ENCODE measurements at places on chromosomes 3 and 15.

DNA sequence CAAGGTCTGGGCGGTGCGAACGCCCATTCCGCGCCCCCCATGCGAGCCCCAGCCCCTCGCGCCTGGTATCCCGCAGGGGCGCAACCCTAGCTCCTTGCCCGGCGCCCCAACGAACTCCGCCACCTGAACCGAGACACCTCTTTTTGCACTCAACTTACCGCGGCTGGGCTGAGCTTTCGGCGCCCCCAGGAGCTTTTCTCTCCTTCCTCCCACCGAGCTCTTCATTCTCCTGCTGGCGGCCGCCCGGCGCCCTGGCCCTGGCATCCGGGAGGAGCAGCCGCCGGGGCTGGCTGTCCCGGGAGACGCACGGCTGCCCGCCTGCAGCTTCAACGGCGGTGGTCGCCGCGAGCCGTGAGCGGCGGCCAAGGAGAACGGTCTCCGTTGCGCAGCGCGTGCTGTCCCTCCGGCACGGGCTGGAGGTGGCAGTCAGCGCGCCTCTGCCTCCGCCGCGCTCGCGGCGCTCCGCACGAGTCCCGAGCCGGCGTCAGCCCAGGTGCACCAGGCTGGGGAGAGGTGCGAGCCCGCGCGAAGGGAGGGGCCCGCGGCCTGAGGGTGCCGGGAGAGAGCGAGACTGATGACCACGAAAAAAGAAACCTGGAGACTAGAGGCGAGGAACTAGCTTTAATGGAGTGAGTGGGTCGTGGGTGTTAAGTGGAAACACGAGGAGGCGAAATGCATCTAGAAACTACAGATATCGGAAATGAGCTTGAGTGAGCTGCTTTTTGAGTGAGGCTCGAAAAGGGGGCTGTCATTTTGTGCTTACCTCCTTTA, 621.5 kb upstream of the ZNF385D start:
- peak; percentile 6 for DNase-seq

DNA sequence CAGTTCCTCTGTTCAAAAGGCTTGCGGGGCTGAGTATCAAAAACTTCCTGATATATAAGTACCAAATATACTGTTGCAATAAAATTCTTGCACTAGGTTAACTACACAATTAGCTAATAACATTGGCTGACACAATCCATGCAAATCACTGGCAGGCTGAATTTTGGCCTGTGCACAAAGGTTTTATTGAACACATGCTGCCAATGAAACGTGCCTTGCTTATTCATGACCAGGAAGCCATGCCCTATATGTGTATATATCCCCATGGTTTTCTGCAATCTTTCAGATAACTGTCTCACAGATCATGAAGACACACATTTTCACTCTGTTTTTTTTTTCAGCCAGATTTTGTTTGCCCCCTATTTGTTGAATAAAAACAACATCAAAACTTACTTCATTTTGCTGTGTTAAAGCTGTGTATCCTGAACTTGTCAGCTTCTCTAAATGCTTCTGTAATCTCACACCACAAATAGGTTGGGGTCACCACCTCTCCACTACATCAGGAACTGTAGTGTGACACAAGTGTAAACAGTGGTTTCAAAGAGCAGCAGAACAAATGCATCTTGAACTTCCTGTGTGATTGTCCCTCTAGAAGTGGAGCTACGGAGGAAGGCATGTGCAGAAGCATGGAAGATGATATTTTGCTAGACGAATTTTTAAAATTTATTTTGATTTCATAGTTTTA, 920.7 kb upstream of the NR2F2 start:
- DNase-seq = peak; percentile 29

DNA sequence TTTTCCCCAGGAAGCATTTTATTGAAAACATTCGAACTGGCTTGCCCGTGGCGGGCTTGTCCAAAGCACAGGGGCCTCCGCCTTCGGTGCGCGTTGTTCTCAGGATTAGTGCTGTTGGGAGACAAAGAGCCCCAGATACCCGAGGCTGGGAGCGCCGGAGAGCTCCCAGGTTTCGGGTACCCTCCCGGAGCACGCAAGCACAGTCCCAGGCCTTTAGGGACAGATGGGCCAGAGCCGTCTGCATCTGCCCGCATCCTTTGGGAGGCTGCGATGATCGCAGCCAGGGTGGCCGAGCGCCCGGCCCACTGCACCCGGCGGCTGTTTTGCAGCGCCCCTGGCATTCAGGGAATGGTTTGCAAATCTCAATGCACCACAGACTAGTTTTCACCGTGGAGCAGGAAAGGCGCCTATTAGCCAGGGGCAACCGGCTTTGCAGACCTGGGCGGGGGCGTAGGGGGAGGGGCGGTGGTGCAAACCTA, 5.0 kb upstream of the FEZF2 start:
- DNase-seq = no peak

- DNase-seq = no peak
Measured at GRCh38 chr3:72227486-72228070, 442.6 kb upstream of the PROK2 start.

DNA sequence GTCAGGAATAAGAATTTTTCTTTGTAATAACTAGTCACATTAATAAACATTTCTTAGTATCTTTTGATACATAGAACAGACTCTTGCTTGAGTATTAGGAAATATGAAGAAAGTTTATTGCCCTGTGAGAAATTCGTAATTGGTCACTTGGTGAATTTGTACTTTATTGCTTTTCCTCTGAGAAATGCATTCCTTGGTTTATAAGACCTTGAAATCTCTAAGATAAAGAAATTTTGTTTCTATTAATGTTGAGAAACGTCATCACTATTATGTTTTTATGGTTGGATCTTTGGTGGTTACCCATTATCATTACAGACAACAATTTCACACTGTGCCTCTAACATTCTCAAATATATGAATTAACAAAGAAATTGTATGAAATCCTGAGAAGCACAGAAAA, 652.0 kb upstream of the NECTIN3 start:
- no peak for DNase-seq

DNA sequence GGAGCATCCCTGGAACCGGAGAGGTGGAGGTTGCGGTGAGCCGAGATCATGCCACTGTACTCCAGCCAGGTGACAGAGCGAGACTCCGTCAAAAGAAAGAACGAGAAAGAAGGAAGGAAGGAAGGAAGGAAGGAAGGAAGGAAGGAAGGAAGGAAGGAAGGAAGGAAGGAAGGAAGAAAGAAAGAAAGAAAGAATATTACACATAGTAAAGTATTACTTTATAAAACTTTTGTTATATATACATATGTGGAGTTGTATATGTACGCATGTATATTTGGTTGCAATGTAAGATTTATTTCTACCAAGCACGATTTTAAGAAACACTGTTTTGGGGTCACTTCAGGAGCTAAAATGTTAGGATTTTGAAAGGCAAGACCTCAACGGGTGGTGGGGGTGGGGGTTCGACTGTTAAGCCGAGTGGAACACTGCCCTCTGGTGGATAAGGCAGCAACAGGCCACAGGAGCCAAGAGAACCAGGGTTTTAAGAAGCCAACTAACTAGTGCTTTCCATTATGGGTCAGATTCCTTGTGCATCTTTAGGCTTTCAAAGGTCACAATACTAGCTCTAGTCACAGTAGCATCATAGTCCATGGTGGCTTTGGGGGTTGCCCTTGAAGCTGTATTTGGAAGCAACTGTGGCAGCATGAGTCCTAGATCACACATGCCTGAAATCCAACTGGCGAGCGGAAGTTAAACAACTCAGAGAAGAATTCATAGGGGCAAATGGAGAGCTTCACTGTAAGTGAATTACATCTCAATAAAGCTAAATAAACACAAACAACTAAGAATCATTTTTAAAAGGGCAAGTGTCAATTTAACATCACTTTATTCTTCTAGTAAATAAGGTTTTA, 22.5 kb downstream of the GLB1 start:
- DNase-seq = peak; percentile 73

DNA sequence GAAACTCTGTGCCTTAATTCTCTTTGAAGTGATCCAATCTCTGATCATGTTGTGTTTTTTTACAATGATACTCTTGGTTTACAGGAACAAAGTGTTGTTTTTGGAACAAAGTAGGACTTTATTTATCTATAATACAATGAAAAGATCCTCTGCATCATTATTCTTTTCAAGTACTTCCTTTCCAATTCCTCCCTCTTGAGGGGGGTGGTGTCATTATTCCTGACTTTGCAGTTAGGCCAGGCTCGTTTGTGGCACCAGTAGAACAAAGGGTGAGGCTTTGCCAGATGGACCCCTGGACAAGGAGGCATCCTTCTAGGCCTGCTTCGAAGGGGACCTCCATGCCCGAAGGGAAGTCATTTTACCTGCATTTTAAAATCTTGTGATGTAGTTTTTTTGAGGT, 41.7 kb upstream of the ZBTB38 start:
- DNase-seq = no peak

- peak; percentile 90 for DNase-seq
Measured at GRCh38 chr3:184777566-184778356, 34.2 kb upstream of the VPS8 start.

DNA sequence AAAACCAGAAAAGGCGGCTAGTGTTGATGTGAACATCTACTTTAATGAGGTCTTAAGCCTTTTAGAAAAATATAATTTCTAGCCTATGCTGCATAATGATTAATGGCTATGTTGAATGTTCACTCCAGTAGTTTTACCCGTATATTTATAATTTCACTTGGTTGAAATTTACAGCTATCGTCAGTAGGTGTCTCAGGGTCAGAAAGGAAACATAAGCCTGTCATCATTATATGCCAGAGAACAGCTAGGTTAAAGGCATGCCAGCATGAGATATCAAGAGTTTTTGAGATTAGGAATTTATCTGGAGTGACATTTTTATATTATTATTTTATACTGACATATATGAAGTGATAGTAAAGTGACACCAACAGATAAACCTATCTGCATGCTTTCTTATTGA, 904.1 kb downstream of the OTOL1 start:
- DNase-seq = no peak

GRCh38 chr15:56491110-56491722, 26.3 kb upstream of the MNS1 start:
- peak; percentile 66 for DNase-seq

DNA sequence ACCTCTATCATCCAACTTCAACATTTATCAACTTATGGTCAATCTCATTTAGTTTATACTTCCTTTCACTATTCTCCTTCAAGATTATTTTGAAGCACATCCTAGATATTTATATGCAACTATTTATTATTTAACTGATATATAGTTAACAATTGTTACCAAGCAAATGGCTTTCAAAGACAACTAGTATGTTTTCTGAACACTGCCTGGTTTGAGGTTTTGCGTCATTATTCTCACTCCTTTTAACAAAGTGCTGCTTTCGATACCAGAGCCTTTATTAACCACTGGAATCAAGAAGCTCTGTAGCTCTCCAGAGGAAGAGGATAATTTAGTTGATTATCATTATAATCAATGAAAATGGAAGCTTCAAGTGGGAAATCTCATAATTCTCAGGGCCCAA, 19.6 kb downstream of the ZIC1 start:
- DNase-seq = no peak

- no peak for DNase-seq
Measured at GRCh38 chr3:174132421-174133042, 726.6 kb upstream of the NAALADL2 start.

DNA sequence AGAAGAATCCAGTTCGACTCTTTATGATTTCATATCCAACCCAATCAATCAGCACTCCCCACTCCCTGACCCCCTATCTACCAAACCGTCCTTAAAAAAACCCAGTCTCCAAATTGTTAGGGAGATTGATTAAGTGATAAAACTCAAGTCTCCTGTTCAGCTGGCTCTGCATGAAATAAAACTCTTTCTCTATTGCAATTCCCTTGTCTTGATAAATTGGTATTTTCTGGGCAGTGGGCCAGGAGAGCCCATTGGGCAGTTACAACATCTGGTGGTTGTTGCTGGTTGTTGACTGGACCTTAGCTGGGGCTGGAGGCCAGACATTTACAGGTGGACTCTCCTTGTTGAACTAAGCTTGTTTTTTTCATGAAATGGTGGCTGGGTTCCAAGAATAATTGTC, 642.3 kb downstream of the ROBO2 start:
- DNase-seq = no peak

- DNase-seq = no peak
Measured at GRCh38 chr3:193869221-193870201, 266.4 kb upstream of the HES1 start.

DNA sequence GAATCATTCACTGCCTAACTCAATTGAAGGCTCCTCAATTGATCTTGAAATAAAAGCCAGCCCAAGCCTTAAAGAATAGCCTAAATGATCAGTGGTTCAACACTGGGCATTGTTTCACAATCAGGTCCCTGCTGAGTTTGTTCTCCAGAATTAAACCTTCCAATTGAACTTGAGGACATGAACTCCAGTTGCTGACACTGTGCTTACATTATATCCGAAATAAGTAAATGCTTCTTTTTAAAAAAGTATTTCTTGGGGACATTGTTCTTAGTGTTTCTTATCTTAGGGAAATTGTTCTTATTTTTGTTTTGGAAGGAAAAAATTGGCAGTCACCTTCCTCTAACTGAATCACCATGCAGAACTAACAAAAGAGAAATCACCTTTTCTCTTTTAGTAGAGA, 450.2 kb downstream of the RBMS3 start:
- DNase-seq = no peak

DNA sequence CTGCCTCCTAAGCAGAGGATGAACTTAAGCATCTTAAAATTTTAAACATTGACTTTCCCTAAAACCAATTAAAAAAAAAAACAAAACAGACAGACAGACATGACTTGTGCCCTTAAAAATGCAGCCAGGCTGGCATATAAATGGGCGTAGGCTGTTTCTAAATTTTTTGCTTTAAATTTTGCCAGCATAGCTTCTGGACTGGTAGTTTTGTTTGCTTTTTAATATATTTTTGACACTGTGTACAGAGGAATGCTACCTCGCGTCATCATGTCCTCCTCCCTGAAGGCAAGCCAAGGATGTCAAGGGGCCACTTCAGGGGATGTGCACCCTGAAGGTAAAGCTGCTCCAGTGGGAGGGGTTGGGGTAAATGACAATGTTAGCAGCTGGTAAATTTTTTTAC, 134.8 kb downstream of the PGPEP1L start:
- no peak for DNase-seq

DNA sequence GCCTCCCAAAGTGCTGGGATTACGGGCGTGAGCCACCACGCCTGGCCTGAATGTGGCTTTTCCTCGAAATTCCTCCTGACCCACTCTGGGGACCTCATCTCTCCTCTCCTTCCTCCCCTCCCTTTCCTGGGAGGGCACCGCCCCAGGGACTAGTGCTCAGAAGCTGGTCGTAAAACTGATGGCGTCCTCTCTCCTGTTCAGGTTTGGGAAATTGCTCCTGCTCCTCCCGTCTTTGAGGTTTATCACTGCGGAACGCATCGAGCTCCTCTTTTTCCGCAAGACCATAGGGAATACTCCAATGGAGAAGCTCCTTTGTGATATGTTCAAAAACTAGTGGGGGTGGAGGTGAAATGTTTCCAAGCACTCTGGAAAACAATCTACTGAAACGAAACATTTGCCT, 7.0 kb downstream of the NR2E3 start:
- no peak for DNase-seq

GRCh38 chr3:167918686-167919085, 177.0 kb downstream of the GOLIM4 start:
- no peak for DNase-seq

DNA sequence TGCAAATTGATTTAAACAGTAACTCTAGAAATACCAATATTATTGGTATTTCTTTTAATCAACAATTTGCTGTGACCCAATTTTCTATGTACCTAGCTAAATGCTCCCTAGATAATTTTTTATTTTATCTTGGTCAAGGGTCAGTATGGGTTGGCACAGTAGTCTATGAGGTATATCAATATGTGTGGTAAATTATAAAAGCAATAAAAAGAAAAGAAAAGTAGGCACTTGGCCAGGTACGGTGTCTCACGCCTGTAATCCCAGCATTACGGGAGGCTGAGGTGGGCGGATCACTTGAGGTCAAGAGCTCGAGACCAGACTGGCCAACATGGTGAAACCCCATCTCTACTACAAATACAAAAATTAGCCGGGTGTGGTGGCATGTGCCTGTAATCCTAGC, 34.0 kb upstream of the STIMATE start:
- DNase-seq = no peak

GRCh38 chr3:119120480-119120879, 25.5 kb upstream of the TEX55 start:
- DNase-seq = no peak
